Stimulated activated CD8-positive, alpha-beta memory T cell treated with anti-CD3 and anti-CD28 coated beads, Interleukin-7, amount 100 ng/mL, for 1 hour (primary cell): ENCODE measurements at places on chromosomes 5 and 9.

GRCh38 chr5:179860301-179860700, 1.7 kb upstream of the MRNIP start:
- no peak for DNase-seq

GRCh38 chr9:105385381-105385985, 62.4 kb upstream of the FSD1L start:
- DNase-seq: no peak

DNA sequence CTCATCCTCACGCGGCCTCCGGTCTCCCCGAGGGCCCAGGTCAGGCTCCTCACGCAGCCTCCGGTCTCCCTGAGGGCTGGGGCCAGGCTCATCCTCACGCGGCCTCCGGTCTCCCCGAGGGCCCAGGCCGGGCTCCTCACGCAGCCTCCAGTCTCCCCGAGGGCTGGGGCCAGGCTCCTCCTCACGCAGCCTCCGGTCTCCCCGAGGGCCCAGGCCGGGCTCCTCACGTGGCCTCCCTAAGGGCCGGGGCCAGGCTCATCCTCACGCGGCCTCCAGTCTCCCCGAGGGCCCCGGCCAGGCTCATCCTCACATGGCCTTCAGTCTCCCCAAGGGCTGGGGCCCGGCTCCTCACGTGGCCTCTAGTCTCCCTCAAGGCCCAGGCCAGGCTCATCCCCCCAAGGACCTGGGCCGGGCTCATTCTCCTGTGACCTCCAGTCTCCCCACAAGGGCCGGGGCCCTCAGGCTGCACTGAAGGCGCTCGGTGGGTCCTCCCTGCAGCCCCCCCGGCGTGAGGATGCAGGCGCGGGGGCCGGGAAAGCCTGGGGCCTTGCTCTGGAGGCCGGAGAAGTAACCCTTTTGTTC, 51.2 kb upstream of the FCN2 start:
- no peak for DNase-seq

GRCh38 chr9:4497395-4497794, 7.1 kb downstream of the SLC1A1 start:
- DNase-seq: no peak

GRCh38 chr5:78518365-78519197, 130.0 kb downstream of the LHFPL2 start:
- DNase-seq: no peak

DNA sequence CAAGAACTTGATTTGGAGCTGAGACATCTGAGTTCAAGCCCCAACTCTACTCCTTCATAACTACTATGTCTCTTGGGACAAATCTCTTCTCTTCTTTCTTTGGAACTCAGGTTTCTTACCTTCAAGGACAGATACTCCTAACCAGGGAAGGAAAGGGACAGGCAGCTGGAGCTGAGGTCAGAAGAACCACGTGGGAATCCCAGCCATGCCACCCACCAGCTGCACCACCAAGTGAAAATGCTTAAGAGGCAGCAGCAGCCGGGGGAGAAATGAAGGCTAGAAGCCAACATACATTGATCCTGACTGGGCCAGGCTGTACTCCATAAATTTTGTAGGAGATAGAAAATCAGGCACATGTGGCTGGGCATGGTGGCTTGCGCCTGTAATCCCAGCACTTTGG, 9.6 kb upstream of the OR5C1 start:
- no peak for DNase-seq

- no peak for DNase-seq
Measured at GRCh38 chr5:763998-764781, 20.3 kb downstream of the ZDHHC11B start.

- DNase-seq: no peak
Measured at GRCh38 chr9:115495052-115495635, 377.2 kb upstream of the TNC start.
